ENCODE measurements at places on chromosomes 2 and 18.

DNA sequence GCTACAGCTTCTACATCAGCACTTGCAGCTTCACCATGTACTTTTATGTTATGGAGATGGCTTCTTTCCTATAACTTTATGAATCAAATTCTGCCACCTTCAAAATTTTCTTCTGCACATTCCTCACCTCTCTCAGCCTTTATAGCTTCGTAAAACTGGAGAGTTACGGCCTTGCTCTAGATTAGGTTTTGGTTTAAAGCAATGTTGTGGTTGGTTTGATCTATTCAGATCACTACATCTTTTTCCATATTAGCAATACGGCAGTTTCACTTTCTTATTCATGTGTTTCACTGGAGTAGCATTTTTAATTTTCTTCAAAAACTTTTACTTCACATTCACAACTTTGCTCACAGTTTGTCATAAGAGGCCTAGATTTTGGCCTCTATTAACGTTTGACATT, 242.9 kb upstream of the GYPC start:
- DNase-seq = no peak

DNA sequence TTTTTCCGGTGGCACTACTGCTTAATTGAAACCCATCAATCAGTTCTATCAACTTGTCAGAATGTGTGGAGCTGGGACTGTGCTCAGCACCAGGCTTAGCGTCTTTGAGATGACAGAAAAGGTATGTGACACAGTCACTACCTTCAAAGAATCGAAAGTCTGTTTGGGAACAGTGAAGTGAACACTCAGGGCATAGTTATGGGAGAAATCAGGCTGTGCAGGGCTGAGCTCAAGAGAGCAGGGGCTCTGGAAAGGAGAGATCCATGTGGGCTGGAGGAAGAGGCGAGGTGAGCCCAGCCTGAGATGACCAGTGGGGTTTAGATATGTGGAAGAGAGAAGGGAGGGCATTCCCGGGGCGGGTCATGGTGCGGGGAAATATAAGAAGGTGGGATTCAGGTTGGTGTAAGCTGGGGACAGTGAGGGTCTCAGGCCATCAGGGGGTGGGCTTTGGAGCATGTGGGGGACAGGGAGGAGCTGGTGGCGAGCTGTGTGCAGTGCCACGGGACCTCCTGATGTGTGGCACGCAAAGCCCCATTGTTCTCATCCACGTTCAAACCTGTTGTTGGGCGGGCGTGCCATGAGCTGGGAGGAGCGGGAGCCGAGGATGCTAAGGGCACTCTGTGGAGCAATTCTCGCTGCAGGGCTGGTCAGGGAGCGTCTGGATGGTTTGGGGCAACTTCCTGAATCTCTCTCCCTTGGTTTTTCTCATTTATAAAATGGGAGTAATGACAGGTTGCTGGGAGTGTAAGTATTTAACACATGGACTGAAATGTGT, 72.5 kb downstream of the VAPA start:
- DNase-seq = no peak

- no peak for DNase-seq
Observed at GRCh38 chr2:179886-180285, 83.9 kb downstream of the SH3YL1 start.

- DNase-seq = no peak
Observed at GRCh38 chr2:236164201-236164924, 3.8 kb downstream of the GBX2 start.

DNA sequence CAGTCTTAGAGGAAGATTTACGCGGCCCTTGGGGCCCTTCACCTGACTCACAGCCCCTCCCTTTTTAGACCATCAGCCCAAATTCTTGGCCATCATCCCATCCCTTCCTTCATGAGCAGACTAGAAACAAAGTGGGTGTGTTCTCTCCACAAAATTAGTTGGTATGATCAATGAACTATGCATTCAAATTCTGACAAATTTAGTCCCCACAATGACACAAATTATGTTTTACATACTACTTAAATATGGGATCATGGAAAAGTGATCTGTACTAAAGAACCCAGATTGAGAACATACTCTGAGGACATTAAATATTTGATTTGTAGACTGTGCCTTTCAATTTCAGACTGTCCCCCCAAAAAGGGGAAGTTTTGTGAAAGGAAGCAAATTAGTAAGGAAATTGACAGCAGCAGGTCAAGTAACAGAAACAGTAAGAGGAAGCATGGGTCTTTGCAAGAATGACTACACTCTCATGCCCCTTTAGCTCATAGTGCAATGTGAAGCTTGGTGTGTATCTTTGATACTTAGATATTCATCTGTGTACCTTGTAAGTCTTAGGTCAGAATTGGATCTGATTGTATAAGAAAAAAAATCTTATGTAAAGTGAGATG, 2.2 kb upstream of the MAPRE2 start:
- no peak for DNase-seq

- no peak for DNase-seq
Observed at GRCh38 chr2:113679457-113679856, 52.4 kb downstream of the RABL2A start.

DNA sequence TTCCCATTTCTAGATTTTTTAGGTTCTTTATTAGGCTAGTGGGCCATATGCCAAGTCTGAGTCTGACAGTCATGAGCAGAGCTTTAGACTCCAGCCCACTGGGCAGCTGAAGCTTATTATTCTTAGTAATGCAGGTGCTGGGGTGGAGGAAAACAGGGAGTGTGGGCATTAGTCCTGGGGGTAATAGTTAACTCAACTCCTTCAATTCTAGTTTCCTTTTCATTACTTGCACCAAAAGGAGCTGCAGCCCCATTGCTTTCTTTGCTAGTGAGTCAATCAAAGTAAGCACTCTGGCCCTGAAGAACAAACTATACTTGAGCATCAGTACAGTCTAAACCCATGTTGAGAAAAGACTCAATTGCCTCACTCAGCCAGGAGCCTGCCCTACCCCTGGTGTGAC, 35.5 kb downstream of the ICOS start:
- no peak for DNase-seq

- DNase-seq = no peak
Observed at GRCh38 chr2:62074233-62074632, 121.7 kb upstream of the B3GNT2 start.

GRCh38 chr2:6826081-6826913, 39.4 kb downstream of the CMPK2 start:
- DNase-seq = peak; percentile 56

- DNase-seq = no peak
Observed at GRCh38 chr2:140122001-140122400, 1341.8 kb upstream of the NXPH2 start.

- DNase-seq = peak; percentile 35
Observed at GRCh38 chr2:230160112-230160660, 59.6 kb downstream of the SP110 start.

- DNase-seq = no peak
Observed at GRCh38 chr2:49664827-49665226, 510.5 kb upstream of the FSHR start.

GRCh38 chr2:168663993-168664392, 138.4 kb upstream of the NOSTRIN start:
- no peak for DNase-seq

- no peak for DNase-seq
Observed at GRCh38 chr2:18244845-18245244, 315.6 kb downstream of the RDH14 start.

GRCh38 chr2:47272031-47272864, 117.1 kb upstream of the STPG4 start:
- peak; percentile 30 for DNase-seq

DNA sequence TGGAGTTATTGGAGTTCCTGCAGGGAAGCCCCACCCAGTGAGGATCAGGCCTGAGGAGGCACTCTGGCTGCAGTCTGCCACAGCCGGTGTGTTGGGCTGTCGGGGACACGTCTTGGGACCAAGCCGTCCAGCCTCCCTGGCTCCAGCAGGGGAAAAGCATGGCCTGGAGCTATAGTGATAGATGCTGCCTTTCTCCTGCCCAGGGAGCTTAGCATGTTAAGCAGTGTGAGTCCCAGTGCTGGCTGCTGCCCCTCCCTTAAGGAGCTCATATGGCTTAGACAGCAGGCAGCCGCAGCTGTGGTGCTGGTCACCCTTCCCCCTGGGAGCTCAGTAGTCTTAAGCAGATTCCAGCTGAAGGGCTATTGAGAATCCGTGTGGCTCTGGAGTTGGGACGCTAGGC, 78.9 kb downstream of the CERS6 start:
- no peak for DNase-seq

GRCh38 chr18:3400567-3401296, 49.2 kb upstream of the TGIF1 start:
- no peak for DNase-seq

- no peak for DNase-seq
Observed at GRCh38 chr2:112880696-112881095, 30.3 kb upstream of the IL37 start.

- no peak for DNase-seq
Observed at GRCh38 chr2:96262306-96262705, 3.5 kb downstream of the TMEM127 start.

DNA sequence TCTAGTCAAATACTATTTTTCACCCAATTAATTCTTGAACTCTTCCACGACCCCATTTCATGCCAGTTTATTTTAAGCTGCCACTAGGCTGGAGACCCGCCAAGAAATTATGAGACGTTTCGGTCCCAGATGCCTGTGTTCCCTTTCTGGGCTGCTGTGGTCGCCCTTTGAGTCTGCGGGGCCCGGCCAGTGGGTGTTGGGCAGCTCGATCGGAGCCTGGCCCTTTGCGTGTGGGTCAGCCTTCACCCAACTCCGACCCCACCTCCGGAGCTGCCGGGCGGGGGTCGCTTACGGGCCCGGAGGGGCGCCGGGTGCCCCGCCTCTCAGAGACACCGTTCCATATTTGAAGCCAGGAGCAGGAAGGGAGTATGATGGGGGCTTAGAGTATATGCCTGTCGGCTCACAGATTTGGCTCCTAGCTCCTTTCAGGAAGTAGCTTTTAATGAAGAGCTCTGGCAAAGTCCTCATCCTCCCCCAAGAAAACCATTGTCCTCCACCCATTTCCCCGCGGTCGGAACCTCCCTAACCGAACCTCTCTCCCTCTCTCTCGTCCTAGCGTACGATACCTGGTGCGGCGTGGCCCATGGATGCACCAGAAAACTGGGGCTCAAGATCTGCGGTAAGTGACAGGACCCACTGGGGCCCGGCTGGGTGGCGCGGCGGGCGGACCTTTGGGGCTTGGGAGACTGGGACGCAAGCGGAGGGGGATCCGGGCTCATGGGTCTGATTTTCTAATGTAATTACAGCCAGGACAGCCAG, 5.0 kb downstream of the GAD1 start:
- no peak for DNase-seq

- DNase-seq = no peak
Observed at GRCh38 chr2:184444623-184445223, 153.6 kb upstream of the ZNF804A start.

DNA sequence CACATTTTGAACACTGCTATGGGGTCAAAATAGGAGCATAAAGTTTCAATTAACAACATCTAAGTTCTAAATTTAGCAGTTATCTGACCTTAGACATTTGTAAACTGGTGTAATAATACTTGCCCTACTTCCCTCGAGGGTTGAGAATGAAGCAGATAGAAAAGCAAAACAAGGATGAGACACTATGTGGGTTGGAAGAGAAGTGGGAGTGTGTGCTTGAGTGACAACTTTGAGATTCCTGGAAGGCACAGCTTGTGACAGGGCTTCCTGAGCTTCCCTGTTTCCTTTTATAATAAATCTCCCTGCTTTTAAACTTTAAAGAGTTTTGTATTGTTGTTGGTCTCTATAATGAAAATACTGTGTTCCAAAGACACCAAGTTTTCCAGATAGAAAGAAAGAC, 128.6 kb upstream of the CHST9 start:
- no peak for DNase-seq

DNA sequence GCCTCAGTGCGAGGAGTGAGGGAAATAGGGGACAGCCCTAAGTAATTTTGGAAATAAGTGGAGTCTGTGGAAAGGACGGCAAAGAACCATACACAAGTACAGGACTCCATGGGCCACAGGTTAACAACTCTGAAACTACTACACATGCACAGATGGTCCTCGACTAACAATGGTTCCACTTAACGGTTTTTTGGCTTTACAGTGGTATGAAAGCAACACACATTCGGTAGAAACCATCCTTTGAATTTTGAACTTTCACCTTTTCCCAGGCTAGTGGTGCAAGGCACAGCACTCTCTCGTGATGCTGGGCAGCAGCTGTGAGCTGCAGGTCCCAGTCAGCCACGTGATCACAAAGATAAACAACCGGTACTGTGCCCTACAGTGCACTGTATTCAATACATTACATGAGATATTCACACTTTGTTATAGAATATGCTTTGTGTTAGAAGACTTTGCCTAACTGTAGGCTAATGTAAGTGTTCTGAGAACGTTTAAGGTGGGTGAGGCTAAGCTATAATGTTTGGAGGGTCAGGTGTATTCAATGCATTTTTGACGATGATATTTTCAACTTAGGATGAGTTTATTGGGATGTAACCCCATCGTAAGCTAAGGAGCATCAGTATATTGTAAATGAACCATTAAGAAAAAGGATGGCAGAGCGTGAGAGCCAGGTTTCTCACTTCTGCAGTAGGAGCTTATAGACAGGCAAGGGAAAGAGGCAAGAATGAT, 44.6 kb downstream of the TBC1D8 start:
- no peak for DNase-seq

GRCh38 chr2:60504049-60504448, 49.4 kb downstream of the BCL11A start:
- DNase-seq = no peak
